Stimulated activated CD4-positive, alpha-beta T cell treated with anti-CD3 and anti-CD28 coated beads, Interleukin-4, amount 100 ng/mL, for 4 hours (primary cell): ENCODE measurements at places on chromosomes 4 and X.

DNA sequence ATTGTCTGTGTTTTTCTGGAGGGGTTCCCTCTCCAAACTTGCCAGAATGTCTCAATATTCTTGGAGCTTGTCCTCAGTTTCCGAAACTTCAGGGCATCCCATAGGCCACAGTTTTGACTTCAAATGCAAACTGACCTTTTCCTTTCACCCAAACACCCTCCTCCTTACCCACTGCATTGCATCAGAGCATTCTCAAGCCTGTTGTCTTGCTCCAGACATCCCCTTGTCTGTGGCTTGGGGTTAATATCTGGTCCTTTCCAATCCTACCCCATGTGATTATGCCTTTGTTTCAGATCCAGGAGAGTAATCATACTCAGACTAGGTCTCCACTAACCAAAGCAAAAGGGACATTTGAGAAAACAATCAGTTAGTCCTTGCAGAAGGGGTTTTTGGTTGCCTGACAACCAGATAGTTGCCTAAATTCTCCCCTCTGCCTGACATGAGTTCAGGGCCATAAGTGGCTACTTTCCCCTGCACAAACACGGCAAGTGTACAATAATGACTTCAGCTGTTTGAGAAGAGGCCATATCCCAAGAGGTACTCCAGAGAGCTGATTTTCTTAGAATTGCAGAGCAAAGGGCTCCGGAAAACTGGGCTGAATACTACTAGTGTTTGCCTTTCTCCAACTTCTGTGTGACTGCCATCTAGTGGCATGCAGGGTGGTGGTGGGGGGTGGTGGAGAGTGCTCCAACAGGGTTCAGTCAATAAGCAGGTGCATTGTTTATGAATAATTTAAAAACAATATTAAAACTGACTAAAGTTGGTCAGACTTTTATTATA, 130.2 kb downstream of the CHRDL1 start:
- no peak for DNase-seq

- DNase-seq: no peak
Observed at GRCh38 chrX:38089173-38089982, 83.0 kb downstream of the SYTL5 start.

DNA sequence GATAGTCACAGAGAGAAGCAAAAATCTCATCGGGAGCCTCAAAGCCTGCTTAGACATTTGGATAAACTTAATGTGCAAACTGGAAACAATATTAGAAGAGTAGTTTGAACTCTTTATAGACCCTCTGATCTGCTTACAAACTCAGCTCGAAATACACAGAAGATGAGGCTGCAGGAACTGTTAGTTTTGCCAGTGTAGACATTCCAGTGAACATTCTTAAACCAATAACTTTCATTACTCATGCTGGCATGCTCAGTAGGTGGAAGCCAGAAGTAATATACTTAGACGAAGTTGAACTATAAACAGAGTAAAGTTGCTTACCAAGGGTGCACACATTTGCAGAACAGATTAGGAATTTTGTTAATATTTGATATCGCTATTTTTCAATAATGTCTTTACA, 303.5 kb downstream of the ANKRD50 start:
- no peak for DNase-seq

DNA sequence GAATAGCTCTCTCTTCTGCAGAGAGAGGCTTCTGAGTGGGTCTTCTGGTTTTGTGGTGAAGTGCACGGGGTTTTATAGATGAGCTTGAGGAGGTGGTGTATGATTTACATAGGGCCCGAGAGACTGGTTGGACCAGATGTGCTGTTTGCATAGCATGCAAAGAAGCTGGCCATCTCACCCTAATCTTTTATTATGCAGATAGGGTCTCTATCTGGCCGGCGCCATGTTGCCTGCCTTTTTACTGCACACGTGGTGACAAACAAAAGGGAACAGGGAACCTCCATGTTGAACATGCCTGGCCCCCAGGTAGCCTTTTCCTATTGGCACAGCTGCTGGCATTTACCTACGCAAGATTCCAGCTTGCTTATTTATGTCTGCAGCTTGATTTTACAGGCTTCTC, 473.3 kb upstream of the FAM47C start:
- DNase-seq: no peak

DNA sequence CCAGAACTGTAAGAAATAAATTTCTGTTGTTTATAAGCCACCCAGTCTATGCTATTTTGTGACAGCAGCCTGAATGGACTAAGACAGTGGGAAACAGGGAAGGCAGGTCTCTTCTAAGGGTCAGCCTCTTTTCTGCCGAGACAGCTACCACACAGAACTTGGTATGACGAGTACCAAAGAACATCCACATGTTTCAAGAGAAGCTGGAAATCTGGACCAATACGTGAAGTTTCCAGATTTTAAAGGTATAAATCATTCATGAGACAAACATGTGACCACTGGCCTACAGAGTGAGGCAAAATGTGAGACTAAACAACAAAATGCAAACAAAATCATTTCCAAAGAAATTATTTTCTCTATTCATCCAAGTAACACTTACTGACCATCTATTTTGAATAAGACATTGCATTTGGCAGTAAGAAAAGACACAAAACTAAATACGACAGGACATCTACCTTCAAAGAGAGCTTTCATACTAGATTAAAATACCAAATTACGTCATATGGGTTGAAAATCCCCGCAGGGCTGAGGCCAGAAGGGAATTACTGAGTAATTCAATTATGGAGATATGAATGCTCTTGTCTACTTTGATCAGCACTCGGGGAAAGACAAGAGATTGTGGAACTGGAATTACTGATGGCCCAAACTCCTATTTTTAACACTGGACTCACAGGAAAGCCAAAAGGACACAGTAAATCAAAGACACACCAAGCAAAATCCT, 7.2 kb downstream of the SCARB2 start:
- no peak for DNase-seq

GRCh38 chrX:40087425-40088298, 10.1 kb downstream of the BCOR start:
- DNase-seq: no peak

GRCh38 chr4:148311526-148311925, 130.7 kb downstream of the NR3C2 start:
- no peak for DNase-seq

DNA sequence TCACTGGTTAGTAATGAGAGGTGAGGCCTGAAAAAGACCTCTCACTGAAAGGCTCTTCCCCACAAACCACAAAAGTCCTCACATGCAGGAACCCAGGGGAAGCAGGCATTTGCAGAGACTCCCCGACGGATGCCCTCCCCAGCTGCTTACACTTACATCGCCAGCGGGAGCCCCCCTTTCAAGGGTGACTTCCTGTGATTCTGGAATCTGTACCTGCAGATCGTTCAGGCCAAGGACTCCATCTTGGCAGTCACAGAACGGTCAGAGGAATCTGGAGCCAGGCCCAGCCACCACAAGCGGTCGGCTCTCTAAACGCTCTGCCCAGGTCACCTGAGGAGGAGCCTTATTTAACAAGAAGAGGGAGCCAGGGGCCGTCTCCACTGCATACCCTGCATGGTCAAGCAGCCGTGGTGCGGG, 71.3 kb upstream of the STS start:
- no peak for DNase-seq

GRCh38 chrX:39450234-39450977, 647.4 kb downstream of the BCOR start:
- DNase-seq: no peak

GRCh38 chr4:110484767-110485166, 8.8 kb downstream of the ENPEP start:
- DNase-seq: no peak

DNA sequence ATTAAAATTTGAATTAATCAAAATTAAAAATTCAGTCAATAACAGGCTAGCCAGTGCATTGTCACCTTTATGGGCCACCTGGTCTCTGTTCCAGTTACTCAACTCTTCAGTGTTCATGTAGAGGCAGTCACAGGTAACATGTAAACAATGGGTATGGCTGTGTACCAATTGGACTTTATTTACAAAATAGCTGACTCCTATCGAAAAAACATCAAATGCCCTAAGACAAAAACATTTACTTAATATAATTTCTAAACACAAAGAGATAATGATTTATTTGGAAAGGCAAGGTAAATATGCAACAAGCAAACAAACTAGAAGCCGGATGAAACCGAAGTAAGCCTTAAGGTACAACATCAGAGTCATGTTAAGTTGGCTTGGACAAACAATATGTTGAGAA, 8.8 kb downstream of the TMEM150C start:
- no peak for DNase-seq

DNA sequence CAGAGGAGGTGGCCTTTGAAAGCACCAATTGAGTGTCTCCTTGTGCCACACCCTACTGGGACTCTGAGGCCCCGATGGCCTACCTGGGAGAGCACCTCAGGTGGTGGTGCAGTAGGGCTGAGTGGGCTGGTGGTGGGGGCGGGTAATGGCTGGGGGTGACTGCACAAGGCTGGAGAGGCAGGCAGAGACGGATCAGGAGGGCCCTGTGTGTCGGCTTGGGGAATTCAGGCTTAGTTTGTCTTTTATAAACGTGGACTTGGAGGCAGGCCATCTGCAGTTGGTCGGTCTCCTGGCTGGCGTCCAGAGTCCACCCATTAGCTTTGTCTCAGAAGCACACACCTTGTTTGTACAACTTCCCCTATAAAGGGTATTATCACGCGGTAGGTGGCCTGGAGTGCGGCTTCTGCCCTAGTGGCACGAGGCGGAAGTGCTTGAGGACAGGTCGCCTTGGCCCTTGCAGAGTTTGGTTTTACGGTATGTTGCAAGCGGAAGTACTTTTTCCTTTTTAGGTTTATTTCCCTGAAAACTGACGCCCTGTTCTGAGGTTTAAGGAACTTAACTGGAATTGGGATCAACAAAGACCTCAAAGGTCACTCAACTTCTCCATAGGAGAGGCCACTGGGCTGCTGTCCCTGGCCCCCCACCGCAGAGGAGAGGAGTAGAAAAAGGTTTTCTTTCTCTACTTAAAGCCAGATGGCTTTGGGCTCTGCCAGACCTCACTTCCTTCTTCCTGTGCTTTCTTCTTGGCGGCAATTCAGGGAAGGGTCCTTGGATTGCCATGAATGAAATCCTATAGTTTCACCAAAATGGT, 8.0 kb downstream of the TBC1D14 start:
- no peak for DNase-seq

- DNase-seq: no peak
Observed at GRCh38 chr4:72352711-72353110, 216.3 kb downstream of the ADAMTS3 start.

DNA sequence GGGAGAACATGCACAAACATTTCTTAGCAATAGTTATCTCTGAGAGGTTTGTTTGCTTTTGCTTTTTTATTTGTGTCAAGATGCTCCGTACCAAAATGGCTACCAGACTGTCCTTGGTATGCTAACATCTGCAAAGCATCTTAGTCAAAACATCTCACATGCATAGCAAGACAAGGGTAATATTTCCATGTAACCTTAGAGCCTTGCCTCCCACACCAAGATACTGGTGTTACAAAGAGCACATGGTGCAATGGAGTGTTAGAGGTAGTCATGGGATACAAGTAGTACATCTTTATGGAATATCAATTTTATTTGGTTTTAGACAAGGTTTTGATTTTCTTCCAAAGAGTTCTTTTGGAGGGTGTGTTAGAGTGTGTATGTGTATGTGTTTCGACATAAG, 109.7 kb downstream of the NR3C2 start:
- DNase-seq: no peak

DNA sequence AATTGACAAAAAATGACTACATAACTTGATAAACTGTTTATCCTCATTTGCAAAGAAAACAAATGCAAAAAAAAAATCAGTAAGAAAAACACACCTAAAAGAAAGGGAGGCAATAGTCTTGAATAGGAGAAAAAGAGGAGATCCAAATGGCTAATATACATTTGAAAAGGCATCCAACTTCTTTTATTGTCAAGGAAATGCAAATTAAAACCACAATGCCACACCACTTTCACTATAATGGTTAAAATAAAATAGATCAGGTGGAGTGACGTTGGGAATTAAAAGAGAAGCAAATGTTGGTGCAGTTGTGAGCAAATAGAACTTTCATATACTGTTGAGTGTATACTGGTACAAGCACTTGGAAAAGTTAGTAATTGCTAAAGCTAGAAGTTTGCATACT, 3.6 kb downstream of the DCAF4L1 start:
- no peak for DNase-seq

DNA sequence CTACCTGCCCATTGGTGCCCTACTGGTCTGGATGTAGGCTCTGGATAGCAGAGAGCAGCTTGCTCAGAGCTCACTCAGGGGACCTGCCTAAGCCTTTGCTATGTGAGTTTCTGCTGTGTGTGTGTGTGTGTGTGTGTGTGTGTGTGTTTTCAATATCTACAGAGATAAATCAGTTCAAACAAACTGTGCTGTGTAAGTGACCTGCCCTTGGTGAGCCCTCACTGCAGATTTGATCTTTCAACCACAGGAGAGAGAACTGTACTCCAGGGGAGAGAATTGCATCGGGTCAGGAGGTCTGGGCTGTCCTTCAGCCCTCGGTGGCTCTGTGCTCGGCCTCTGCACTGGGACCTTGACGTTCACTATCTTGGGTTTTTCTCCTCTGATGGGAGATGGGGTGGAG, 35.0 kb upstream of the CDKN2AIP start:
- DNase-seq: no peak

DNA sequence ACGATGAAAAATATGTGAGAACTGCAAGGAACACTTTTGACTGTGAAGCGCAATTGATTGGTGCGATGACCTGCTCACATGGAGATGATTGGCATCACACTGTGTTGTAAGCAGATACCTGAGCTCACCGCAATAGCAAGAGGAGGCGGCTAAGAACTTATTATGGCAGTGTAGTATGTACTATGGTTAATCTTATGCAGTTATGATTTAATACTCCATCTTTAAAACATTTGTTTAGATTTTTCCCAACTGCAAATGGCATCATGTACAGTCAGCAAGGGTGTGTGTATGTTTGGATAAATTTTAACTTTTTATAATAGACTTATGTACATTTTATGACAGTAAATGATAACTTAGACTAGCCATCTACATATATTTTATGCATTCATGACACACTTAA, 25.5 kb downstream of the PRIMPOL start:
- no peak for DNase-seq

DNA sequence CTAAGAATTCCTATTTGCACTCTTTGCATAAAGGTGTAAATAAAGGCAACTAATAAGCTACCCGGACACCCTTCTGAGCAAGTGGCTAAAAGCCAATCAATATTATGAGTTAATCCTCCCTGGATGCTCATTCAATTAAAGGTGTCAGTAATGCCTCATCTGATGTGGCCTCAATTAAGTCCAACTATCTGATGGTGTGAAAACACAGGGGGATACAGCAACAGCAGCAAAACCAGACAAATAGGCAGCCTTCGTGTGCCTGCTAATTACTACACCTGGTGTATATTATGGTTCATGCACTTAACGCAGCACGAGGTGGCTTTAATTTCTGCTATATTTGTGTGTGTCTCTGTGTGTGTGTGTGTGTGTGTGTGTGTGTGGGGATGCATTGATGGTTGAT, 244.4 kb downstream of the DCLK2 start:
- no peak for DNase-seq
